ENCODE measurements at places on chromosomes 11 and 22.

DNA sequence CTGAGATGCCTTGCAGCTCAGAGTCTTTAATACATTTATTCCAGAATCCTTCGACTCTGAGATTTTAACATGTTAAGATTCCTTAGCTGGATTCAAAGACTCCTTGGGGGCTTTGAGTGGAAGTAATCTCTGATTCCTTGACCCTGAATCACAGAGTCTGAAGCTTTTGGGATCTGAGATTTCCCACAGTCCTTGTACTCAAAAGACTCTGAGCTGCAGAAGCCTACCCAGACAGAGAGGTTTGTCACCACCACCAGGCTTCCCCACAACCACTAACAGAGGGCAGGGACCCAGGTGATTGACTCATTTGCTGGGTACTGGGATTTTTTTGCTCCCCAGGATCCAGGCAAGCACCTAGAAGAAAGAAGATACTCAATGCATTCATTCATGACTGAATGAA is 1.4 kb upstream of the SERPINH1 start:
- DNase-seq, result no peak

DNA sequence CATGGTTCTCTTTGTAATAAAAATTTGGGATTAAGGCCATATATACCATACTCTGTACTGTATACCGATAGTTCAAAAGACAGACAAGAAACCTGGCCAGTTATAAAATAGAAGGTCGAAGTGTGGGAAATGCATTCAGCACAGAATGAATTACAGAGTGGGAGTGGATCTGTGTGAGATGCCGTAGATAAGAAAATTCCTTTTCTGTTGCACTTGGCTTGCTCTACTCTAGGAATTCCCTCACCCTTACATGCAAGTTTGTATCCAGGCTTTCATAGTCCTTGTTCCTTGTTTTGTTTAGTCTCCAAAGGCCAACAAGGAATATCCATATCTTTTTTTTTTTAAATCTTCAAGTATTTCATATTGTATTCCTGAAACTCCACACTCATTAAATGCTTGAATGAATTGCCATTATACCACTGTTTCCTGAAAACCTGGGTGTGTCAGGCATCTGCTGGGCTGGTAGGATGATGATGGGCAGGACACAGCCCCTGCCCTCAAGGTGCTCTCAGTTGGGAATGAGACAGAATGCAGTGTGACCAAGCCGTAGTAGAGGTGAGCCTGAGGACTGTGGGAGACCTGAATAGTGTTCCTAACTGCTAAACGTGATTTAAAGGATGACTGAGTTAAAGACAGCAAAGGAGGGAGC is 53.5 kb downstream of the TEAD1 start:
- DNase-seq, result no peak

DNA sequence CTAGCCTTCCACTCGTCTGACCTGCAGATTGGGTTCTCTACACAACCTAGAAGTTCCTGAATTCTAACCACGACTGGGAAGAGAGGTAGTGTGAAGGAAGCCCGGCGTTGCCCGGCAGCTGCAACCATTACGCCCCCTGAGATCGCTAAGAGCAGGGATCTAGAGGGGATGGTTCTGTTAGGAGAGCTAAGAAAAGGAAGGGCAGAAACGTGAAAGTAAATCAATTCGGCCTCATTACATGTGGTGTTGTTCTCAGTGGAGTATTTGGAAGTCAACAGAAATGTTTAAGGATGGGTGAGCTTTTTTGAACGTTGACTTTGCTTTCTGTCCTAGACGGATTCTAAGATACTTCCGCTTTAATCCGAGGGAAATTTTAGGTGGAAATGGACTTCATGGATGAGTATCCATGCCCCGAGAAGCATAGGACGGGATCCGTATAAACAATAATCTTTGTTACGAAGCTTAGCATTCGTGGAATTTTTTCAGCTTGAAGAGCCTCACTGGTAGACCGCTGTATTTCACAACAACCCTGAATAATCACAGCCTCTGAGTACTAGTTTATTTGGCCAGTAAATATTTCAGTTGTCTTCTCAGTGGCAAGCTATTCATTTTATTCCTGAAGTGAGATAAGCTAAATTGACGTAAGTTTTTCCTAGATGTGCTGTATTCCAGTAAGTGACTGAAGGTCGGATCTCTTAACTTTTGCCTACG is 629 bp downstream of the ATP5MG start:
- DNase-seq, result no peak

DNA sequence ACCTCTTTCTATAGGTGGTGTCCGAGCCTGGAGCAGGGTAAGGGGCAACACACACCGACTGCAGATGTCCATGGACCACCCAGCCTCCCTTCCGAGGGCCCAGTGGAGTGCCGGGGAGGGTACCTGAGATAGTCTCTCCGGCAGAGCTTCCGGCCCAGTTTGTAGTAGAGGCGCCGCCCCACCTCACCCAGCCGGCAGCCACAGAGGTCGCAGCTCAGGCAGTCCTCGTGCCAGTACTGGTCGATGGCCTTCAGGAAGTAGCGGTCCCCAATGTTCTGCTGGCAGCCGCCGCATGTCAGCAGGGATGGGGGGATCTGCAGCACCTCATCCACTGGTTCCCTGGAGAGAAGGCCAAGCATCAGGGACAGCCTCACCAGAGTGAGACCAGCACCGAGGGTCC is 27.4 kb downstream of the LMO2 start:
- no peak for DNase-seq

DNA sequence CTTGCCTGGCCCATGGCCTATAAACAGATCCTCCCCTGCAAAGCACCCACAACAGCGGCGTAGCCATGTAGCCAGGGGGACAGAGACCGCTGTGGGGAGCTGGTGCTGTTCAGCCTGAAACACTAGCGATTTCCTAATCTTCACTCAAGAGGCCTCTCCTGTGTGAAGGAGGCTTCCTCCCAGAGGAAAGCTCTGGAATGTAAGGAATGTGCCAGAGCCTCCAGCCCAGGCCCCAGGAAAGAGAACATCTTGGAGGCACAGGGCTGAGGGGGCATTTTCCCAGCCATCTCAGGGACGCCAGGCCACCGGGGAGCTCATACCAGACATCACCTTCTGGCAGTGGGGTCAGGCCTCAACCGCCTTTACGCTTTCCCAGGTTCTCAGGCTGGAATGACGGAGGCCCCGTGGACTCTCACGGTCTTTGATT is 24.0 kb downstream of the MIAT start:
- peak; percentile 44 for DNase-seq

GRCh38 chr11:41118521-41118920 is 340.9 kb downstream of the LRRC4C start:
- DNase-seq, result no peak

DNA sequence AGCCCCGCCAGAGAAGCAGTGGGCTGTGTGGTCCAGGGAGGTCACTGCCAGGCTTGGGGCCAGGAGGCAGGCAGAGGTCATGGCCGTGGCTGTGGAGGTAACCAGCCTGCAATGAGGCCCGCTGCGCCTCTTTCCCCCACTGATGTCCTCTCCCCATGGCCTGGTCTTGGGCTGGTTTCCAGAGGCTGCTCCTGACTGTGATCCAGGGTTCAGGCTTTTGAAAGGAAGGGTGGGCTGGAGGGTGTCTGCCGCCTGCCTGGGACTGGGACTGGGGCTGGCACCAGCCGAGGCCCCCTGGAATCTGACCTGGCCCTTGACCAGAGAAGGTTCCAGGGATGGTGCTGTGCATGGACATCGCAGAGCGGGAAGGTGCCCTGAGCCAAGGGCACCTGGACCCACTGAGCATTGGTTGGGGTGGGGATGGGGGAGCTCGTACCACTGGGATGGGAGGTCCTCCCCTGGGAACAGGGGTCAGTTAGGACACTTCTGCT is 59.6 kb upstream of the THY1 start:
- peak; percentile 1 for DNase-seq

GRCh38 chr11:44186321-44186930 is 90.9 kb downstream of the EXT2 start:
- DNase-seq, result no peak

- DNase-seq, result no peak
Observed at GRCh38 chr11:131802440-131803115, 432.2 kb downstream of the NTM start.

DNA sequence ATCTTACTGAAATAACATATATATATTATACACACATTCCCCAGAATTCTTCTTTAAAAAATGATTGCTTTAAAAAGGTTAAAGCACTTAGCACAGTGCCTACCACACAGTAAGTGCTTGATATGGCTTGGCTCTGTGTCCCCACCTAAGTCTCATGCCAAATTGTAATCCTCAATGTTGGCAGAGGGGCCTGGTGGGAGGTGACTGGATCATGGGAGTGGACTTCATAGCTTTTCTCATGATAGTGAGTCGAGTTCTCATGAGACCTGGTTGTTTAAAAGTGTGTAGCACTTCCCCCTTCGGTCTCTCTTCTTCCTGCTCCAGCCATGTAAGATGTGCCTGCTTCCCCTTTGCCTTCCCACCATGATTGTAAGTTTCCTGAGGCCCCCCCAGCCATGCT is 6.2 kb downstream of the CRYAB start:
- DNase-seq, result no peak

GRCh38 chr11:111153194-111153593 is 92.3 kb upstream of the POU2AF2 start:
- no peak for DNase-seq

GRCh38 chr22:17257121-17258001 is 38.1 kb upstream of the ADA2 start:
- DNase-seq, result peak; percentile 33

- no peak for DNase-seq
Observed at GRCh38 chr22:44455151-44455962, 42.7 kb downstream of the RTL6 start.

DNA sequence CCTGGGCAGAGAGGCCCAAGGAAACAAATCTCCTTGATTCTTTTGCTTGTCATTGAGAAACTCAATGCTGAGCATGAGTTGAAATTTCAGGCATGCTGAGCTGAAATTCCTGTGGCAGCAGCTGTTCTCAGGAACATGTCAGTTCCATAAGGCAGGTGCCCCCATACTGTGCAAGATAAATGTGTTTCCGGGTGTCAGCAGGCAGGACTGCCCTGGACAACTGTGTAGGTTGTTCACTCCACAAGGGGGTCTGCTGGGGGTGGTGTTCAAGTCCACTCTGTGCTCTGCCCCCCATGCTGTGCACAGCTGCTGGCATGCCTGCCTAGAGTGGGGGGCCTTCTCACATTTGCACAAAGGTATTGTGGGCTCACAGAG is 133.7 kb downstream of the CTTN start:
- DNase-seq, result no peak

- no peak for DNase-seq
Observed at GRCh38 chr11:73223998-73224730, 6.1 kb downstream of the P2RY2 start.

DNA sequence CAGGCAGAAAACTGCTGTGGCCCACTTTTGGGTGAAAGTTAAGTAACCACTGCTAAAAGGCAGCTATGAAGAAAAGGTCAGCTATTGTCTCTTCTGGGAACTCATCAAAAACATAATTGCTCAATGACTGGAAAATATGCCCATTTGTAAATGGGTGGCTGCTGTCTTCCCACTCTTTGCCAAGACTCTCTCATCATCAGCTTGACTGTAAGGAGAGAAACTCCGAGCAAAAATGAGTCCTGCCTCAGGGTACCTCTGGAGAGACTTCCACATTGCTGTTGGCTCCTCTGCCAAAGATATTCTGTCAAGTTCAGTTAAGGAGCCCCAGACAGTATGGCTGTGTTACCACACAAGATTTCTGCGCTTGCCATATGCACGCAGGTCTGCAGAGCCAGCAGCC is 138.7 kb downstream of the BBOX1 start:
- DNase-seq, result peak; percentile 61

DNA sequence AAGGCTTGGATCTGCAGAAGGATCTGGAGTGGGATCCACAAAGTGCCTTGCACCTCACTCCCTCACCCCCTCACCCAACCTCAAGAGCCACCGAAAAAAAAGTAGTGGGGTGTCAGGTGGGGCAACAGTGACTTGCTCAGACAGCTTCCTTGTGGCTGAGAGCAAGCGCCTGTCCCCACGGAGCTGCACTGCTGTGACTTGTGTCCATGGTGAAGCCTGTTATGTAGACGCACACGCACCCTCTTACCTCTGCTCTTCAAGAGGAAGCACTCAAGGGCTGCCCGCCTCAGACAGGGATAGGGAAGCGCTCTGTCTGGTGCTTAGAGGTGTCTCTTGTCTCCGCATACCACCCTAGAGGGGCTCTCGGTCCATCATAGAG is 1.2 kb downstream of the DRD2 start:
- no peak for DNase-seq

Measured in retina (tissue), 1 donor.